ENCODE measurements at places on chromosomes 7 and 10.

DNA sequence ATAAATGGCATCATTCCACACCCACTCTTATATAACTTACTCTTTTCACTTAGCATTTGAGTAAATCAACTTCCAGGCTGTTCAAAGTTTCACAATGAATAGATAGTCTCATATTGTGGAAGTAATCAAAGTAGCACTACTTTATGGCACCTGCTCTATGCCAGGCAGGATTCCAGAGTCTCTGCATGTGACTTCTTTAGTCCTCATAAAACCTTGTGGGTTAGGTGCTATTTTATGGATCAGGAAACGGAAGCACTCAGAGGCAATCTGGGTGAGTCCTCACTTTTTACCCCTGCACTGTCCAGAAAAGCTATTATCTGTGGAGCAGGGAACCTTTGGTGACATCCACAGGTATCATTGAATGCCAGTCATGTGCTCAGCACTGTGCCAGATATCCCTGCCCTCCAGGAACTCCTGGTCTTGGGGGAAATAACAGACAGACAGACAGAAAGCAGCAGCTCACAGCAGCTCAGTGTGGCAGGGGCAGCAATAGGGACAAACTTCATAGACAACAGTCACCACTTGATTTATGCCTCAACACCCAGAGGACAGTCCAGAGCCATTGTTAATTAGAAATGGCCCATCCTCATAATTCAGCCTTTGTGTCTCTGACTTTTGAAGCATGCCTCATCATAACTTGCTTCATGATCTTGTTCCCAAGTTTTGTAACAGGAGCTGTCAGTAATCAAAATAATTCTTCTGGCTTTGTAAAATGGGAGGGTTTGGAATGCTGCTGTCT, 160.6 kb downstream of the SEC23IP start:
- no peak for DNase-seq

DNA sequence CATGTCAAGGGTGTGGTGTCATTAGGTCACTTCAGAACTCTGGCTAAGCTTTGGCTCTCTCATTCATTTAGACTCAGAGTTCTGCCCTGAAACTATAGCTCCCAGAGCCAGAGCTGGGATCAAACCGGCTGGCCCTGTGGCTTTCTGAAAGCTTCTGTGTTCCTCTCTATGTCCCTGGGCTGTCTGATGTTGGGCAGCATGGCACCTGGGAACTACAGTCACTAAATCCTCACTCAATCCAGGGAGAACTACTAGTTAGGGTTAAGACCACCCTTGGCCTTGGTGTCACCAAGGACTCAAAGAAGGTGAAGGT, 13.2 kb downstream of the ATG9B start:
- DNase-seq, result no peak

GRCh38 chr10:110822712-110823311, 48.9 kb upstream of the PDCD4 start:
- no peak for DNase-seq

DNA sequence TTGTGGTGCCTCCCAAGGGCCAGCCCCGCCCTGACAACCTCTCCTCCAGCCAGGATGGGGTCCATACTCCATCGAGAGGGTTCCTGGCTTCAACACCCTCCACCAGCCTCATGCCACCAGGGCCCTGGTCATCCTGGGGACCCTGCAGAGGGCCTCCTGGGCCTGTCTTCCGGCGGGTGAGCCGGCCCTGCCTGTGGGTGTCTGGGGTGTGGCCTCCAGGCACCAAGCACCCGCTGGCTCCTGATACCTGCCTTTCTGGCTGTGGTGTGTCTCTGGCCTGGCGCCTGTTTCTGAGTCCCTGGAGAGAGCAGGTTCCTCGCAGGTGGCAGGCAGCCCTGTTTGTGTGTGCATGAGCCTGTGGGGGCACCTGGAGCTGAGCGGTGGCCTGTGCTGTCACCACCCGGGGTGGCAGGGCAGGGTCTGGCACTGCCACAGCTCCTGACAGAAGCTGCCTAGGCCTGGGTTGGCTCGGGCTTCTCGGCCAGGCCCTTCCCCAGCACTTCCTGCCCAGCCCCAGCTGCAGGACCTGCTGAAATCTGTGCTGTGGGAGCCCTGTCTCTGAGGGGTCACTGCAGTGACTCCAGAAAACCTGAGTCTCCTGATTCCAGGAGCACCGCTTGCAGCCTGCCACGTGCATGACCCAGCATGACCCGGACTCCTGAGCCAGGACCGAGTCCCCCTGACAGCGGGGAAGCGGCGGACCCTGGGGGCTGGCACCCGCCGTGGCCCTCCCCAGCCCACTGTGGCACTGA, 18.4 kb downstream of the ADAM8 start:
- DNase-seq, result peak; percentile 22

DNA sequence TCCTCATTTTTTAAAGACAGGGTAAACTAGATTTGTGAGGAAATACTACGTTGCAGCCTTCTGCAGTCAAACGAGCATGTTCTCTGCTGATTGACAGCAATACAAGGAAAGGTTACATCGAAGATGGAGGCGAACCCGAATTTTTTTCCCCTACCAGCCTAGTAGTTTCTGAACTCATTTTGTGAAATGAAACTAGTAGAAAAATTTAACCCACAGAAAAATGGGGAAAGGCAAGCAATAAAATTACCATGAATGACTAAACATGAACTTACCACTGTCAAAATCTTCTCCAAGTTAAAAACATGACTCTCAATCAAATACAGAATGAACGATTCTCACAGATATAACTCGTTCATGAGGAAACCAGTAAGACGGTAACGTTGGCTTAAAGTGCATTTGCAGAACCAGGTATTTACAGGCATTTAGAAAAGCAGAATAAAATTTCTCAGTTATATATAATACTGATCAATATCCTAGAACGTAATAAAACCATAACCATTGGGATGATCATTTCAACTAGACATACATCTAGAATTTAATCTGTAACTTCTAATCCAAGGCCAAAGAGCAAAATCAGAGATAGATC, 73.9 kb downstream of the CELF2 start:
- DNase-seq, result no peak

GRCh38 chr7:109092268-109092667, 522.6 kb downstream of the DNAJB9 start:
- no peak for DNase-seq

- no peak for DNase-seq
Observed at GRCh38 chr10:137031-137430, 1.8 kb downstream of the ZMYND11 start.

- no peak for DNase-seq
Observed at GRCh38 chr7:141439164-141439563, 112.0 kb upstream of the AGK start.

DNA sequence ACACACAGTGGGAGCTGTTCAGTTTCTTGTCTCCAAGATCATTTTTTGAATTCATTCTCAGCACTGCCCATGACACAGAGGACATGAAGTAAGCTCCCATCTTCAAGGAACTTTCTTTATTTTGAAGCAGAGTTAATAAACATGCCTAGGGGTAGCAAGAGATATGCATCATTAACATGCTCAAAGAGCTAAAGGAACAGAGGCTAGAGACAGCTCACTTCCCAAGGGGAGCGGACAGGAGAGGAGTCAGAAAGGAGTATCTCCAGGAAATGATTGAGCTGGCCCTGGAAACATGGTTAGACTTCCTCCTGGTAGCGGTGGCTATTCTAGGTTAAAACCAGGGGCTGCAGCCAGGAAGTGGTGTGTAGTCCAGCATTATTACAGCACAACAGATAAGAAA, 135.9 kb downstream of the GPAM start:
- DNase-seq, result no peak

DNA sequence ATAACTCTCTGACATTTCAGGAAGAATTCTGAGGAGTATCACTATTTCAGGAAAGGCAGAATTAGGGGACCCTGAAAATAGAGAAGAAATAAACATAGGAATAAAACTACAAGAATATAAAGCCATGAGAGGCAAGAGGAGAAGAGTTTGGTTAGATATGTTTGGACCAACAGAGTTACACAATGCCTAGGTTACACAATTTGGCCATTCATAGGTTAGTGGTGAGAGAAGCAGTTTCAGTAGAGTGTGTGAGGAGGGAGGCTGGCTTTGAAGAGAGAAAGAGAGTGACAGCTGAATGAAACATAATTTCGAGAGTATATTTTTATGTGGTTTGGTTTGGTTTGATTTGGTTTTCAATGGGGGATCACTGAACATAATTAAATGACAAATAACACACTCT, 783.2 kb upstream of the LRRN3 start:
- no peak for DNase-seq

DNA sequence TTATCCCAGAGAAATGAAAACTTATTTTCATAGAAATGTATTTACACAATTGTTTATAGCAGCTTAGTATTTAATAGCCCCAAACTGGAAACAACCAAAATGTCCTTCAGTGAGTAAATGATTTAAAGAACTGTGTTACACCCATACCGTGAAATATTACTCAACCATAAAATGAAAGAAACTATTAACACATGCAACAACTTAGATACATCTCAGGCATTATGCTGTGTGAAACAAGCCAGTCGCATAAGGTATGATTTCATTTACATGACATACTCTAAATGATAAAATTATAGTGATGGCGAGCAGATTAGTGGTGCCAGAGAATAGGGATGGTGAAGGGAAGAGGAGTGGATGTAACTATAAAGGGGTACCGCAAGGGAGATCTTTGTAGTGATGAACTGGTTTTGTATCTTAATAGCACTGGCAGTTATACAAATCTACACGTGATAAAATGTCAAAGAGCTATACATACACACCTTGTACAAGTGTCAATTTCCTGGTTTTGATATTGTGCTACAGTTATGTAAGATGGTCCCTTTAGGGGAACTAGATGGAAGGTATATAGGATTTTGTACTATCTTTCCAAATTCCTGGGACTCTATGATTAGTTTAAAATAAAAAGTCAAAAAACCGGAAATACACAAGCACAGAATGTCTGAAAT, 40.5 kb downstream of the MACC1 start:
- DNase-seq, result no peak

DNA sequence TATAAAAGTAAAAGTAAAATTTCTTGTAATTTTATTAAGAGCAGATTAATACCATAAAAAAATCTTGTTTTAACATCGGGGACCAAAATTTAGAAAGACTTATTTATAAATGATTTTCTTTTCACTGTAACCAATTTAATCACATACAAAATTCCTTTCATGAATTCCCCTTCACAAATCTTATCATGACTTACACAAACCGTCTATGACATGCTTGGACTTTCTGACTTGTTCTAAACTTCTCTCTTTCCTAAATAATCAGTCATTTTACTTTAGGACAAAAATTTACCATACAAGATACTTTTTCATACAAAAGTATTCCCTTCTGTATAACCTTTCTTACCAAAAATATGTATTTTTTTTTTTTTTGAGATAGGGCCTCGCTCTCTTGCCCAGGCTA, 9.3 kb downstream of the CROT start:
- no peak for DNase-seq

DNA sequence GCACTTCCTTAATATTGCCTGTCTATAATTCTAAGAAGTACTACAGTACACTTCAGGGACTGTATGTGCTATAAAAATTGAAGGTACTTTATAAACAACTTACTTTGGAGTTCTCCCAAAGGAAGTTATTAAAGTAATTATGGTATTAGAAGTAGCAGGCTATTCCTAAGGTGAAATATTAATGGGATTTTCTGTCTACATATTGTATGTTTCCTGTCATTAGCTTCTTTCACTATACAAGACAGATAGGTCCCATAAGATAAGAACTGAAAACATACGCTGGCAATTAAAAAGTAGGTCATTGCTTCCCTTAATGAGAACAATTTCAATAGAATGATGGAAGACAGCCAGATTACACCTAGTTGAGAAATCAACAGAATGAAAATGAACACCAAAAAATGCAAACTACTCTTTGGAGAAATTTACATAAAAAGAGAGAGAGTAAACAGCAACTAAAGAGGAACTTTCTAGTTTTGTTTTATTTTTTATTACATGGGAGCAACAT, 147.0 kb downstream of the HBP1 start:
- DNase-seq, result no peak

GRCh38 chr7:94630855-94631254, 25.1 kb downstream of the SGCE start:
- no peak for DNase-seq

Data from GF-D8 (cell line).